ENCODE measurements at places on chromosomes 7 and 10.

DNA sequence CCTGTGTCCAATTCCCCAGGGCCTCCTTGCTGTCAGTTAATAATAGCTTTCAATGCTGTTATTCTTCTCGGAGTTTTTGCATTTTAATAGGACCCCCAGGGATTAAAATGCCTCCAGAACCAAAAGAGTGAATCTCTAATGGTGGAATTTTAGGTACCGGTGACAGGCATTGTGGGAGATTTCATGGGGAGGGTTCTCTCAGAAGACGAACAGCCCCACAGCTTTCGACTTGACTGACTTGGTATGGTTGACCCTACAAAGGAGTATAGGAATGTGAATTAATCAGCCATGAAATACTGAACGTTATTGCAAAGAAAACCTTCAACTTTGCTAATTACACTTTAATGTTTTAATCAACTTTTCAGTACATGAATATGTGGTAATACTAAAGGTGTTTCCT lies 206.3 kb upstream of the FZD8 start:
- no peak for DNase-seq

DNA sequence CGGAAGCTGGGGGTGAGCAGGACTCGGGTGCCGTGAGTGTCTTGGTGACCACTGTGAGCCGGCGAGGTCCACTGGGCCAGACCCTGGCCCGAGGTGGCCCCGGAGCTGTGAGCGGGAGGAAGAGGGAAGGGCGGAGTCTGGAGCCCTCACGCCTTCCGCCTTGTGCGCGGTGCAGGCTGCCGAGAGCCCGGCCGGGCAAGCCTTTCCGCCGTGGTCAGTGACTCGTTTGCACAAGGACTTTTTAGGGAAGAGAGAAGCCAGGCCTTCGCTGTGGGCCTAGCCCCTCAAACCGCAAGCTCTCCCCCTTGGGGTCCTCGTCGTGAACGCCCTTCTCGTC lies 40.9 kb upstream of the ZNF32 start:
- no peak for DNase-seq

DNA sequence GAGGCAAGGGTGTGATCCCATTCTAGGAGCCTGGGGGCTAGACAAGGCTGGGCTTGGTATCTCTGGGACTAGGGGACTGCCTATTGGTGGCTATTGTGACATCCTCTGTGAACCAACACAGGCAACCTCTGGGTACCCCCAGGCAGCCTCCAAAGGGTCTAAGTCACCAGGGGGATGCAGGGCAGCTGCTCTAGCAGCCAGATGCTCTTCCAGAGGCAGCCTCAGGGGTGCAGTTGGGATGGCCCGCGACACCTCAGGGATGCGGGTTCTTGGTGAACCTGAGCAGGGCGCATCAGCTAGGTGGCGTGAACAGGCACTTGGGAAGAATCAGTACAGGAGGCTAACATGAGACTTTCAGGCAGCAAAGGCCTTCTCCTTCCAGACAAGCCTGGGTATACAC lies 1.6 kb upstream of the TMEM120A start:
- DNase-seq = no peak

DNA sequence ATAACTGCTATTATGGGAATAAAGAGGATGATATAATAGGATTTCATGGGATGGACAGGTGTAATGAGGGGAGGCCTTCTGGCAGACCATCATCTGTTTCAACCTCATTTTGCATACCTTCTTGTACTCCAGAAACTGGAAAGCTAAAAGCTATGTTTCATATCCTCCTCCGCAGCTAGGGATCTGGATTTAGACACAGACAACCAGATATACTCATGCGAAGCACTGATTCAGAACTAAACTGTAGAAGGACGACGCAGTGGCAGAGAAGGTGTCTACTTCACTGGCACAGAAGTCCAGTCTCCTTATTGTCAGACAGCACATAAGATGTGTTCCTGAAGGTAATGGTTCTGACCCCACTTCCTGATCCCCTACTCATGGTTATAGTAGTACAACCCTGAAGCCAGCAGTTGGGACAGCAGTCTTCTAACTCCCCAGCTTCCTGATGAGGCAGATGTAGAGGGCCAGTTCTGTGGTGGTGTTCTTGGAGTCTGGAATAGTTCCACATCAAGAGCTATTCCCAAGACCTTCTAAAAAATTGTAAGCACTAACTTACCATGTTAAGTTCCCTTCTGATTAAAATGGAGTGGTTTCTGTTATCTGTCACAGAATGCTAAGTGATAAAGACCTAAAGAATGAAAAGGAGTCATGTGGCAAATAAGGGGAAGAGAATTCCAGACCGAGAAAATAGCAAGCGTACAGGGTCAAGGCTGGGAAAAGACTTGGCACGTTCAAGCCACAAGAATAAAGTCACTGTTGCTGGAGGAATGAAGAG lies 550.3 kb downstream of the GRM8 start:
- no peak for DNase-seq

GRCh38 chr7:38574086-38574485 lies 57.1 kb downstream of the AMPH start:
- DNase-seq = no peak

DNA sequence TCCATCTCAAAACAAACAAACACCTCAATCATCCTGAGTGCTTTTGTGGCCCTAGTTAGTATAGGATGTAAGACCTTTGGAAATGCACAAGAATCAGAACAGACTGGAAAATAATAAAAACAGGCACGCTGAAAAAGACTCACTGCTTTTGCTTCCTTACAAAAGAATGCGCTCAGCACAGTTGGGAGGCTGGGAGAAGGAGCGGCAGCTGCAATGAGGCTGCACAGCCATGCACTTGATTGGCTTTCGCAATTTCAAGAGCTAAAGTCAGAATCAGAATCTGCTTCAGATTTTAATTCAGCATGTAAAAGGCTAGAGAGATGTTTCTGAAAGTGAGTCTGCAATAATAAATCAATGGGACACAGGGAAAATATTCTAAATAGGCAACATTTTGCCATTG lies 97.2 kb downstream of the FRMD4A start:
- DNase-seq = no peak

- DNase-seq = no peak
Observed at GRCh38 chr7:102188746-102189145, 97.9 kb upstream of the SH2B2 start.

- DNase-seq = no peak
Observed at GRCh38 chr7:142088022-142088714, 23.4 kb upstream of the MGAM2 start.

DNA sequence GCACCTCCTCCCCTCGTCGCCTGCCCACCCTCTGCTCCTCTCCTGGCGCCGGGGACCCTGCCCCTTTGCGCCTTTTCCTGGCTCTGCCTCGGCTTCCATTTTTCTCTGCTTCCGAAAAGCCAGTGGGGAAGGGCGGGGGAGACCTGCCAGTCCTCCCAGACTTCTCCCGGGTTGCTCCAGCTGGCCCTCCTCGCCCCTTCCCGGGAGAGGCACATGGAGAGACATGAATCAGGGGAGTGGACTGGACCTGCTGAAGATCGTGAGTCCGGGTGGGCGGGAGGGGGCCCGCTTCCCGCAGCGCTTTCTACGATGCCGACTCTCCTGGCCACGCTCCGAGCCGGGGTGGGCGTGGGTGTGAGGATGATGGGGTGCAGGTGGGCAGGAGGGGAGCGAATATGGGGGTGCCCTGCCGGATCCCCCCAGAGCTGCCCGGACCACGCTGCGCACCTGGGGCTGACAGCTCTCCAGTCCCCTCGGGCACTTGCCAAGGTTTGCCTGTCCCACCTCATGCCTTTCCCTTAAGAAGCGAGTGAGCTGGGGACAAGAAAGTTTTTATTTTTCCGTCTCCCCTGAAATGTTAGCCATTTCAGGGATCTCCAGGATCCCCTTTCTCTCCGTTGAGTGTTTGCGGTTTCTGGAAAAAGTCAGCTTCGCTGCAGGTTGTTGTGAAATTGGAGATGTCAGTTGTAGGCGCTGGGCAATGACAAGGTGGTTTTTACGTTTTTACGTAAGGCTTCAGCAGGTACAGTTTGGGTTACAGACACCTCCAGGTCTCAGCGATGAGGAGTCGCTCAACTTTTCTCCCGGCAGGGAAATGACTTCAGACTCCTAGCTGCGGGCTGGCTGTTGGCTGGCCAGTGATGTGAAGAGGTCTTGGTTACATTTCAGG lies 977 bp downstream of the CACNB2 start:
- DNase-seq = no peak

- DNase-seq = no peak
Observed at GRCh38 chr7:35849158-35849831, 48.4 kb downstream of the SEPTIN7 start.

GRCh38 chr7:98185101-98185500 lies 26.1 kb upstream of the BHLHA15 start:
- no peak for DNase-seq

DNA sequence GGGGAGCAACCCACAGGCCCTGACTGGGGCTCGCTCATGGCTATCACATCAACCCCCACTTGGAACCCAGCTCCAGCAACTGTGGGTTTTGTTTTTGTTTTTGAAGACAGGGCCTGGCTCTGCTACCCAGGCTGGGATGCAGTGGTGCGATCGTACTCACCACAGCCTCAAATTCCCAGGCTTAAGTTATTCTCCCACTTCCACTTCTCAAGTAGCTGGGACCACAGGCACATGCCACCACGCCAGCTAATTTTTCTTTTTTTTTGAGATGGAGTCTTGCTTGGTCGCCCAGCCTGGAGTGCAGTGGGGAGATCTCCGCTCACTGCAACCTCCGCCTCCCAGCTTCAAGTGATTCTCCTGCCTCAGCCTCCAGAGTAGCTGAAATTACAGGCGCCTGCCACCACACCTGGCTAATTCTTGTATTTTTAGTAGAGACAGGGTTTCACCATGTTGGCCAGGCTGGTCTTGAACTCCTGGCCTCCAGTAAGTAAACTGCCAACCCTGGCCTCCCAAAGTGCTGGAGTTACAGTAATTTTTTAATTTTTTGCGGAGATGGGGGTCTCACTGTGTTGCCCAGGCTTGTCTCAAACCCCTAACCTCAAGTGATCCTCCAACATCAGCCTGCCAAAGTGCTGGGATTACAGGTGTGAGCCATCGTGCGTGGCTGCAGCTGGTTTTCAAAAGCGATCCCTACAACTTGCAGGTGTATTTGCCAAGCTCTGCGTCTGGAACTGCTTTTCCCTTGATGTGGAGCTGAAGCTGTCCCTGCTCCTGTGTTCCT lies 228.7 kb downstream of the SKIDA1 start:
- no peak for DNase-seq

- DNase-seq = no peak
Observed at GRCh38 chr10:112820320-112820719, 129.7 kb upstream of the TCF7L2 start.

GRCh38 chr7:39952374-39952773 lies 2.3 kb downstream of the CDK13 start:
- no peak for DNase-seq

DNA sequence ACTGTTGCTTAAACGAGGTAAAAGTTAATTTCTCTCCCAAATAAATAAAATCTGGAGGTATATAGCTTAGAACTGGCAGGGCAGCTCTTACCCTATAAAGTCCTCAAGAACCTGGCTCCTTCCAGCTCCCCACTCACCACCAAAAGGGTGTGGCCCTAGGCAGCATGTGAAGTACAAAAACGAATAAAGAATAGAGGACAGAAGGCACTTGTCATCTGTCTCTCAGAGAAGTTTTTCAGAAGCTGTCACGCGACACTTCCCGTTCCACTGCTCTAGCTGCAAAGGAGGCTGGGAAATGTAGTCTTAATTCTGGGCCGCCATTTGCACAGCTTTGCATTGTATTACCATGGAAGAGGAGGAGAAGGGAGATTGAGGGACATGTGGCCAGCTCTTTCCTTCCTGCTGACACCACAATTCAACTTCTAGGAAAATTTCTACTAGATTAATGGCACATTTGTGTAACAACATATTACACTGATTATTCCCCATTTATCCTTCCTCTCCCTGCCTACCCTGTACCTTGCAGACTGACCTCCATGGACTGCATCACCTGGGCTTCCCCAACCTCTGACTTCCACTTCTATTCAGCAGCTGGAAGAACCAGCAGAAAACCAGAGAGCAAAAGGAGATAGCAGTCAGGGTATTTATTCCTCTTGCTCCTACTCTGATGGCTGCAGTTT lies 62.2 kb downstream of the CCDC71L start:
- peak; percentile 18 for DNase-seq

GRCh38 chr10:12194752-12195271 lies 879 bp downstream of the NUDT5 start:
- DNase-seq = no peak

GRCh38 chr10:49625411-49625810 lies 11.6 kb downstream of the CHAT start:
- DNase-seq = no peak

DNA sequence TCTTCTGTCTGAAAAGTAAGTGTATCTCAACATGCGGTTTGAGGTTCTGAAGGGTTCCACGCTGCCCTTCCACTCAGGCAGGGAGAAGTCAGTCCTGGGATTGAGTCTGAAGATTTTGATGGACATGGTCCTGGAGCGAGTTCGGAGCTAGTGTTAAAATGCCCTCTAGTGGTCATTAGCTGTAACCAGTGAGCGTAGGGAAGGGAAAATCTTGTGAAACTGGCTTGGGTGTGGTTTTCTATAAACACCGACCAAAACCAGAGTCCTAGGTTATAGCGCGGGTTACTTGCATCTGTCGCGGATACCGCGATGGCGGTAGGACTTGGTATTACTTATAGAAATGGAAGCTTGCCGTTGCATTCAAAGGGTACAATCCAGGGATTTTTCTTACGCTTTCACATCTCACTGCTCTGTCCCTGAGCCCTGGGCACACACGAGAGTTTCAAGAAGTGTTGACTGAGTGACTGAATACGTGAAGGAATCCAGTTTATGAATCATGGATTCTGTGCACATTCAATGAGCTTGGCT lies 348.2 kb upstream of the C7orf33 start:
- DNase-seq = no peak

DNA sequence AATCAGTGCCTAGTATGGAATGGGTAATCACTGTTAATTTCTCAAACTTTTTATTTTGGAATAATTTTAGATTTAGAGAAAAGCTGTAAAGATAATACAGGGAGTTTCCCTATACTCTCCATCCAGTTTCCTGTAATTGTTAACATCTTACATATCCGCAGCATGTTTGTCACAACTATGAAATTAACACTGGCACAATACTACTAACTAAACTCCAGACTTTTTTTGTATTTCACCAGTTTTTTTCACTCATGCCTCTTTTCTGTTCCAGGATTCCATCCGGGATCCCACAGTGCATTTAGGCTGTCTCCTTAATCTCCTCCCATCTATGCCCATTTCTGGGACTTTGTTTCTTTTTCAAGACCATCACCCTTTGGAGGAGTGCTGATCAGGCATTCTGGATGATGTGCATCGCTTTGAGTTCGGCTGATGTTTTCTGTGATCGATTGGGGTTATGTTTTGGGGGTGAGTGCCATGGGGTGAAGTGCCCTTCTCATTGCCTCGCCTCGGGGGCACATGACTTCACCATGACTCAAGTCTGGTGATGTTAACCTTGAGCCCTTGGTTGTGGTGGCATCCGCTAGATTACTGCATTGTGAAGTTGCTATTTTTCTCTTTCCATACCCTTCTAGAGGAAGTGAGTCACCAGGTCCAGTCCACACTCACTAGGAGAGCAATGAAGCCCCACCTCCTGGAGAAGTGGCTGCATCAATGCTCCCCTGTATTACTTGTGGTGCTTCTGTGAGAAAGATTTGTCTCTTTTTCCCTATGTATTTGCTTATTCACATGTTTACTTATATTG lies 43.9 kb upstream of the GRB10 start:
- no peak for DNase-seq

GRCh38 chr7:13279854-13280435 lies 592.5 kb downstream of the ARL4A start:
- no peak for DNase-seq

Data from activated CD8-positive, alpha-beta memory T cell treated with anti-CD3 and anti-CD28 coated beads for 1 hour (primary cell).